ENCODE measurements at places on chromosomes 11 and 22. TPM values are rescaled to one million over a fixed set of nuclear protein-coding genes. Genes with fewer than 3 reads are reported as not detected.

The XNDC1N gene
- 5.0 TPM for polyA plus RNA-seq

The HBE1 gene
- polyA plus RNA-seq, result not detected

The ASRGL1 gene
- 295 TPM for polyA plus RNA-seq

The MAJIN gene
- polyA plus RNA-seq, result 36.4 TPM

The C22orf31 gene
- polyA plus RNA-seq, result 4.5 TPM

The STIM1 gene
- 95.5 TPM for polyA plus RNA-seq

The FUT4 gene
- polyA plus RNA-seq, result 3.8 TPM

The MB gene
- 62.6 TPM for polyA plus RNA-seq

The LAYN gene
- polyA plus RNA-seq, result 8.7 TPM

The EIF3F gene
- 268 TPM for polyA plus RNA-seq

The BID gene
- 8.3 TPM for polyA plus RNA-seq

The SYT8 gene
- 0.98 TPM for polyA plus RNA-seq

The GDPD4 gene
- polyA plus RNA-seq, result 11.9 TPM

The MMP10 gene
- 1.1 TPM for polyA plus RNA-seq

The OR8G5 gene
- polyA plus RNA-seq, result 5.7 TPM

The SLC22A8 gene
- not detected for polyA plus RNA-seq

The IL18 gene
- 7.4 TPM for polyA plus RNA-seq

The E2F8 gene
- 5.3 TPM for polyA plus RNA-seq

The ABTB2 gene
- polyA plus RNA-seq, result 8.9 TPM

The NPTXR gene
- 3.9 TPM for polyA plus RNA-seq

The OR6A2 gene
- not detected for polyA plus RNA-seq

The OR5D18 gene
- polyA plus RNA-seq, result not detected

The MEI1 gene
- 43.5 TPM for polyA plus RNA-seq

The DBX1 gene
- not detected for polyA plus RNA-seq

The SGSM1 gene
- 5.1 TPM for polyA plus RNA-seq

The CDK2AP2 gene
- polyA plus RNA-seq, result 20.9 TPM

The TREH gene
- 4.0 TPM for polyA plus RNA-seq

The GPR83 gene
- polyA plus RNA-seq, result 0.45 TPM

The PHLDA2 gene
- polyA plus RNA-seq, result 0.62 TPM

The MRGPRE gene
- polyA plus RNA-seq, result 0.30 TPM

The TSKU gene
- 25.9 TPM for polyA plus RNA-seq

The ZC3H12C gene
- polyA plus RNA-seq, result 6.8 TPM

The RASD2 gene
- 1.7 TPM for polyA plus RNA-seq

The SHANK2 gene
- polyA plus RNA-seq, result 4.3 TPM

The SAA1 gene
- polyA plus RNA-seq, result 6.2 TPM

The MMP27 gene
- not detected for polyA plus RNA-seq

The SPON1 gene
- 11.9 TPM for polyA plus RNA-seq

The KRTAP5-5 gene
- polyA plus RNA-seq, result not detected

The SAA4 gene
- 0.84 TPM for polyA plus RNA-seq

Data from testis (tissue), 5 donors.